ENCODE measurements at places on chromosomes 7 and 10.

DNA sequence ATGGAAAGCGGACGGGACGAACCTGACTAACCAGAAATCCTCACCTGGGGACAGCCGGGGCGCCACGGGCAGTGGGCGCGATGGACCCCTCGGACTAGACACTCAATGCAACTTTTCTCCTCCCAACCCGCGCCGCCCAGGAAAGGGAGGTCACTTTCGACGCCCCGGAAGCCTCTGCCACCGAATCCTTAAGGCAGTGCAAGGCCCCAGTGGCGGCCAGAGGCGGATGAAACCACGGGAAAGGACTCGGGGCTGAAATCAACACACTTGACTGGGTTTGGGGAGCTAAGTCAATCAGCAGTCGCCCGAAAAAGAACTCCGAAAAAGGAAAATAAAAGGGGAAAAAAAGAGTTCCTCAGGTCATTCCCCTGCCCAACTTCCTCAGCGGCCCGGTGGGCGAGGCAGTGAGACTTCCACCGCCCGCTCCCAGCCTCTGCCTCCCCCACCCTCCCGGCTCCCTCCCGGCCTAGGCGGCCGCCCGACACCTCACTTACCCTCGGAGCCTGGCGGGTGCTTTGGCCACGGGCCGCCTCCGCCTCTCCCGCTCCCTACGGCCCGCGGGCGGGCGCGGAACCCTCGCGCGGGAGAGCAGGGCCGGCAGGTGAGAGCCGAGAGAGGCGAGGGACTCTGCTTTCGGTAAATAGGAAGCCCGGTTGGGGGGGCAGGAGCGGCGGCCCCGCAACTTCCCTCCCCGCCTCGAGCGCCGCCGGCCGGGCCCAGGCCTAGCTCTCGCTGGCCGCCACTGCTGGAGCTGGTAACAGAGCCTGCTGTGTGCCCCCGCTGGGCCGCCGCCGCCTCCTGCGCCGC lies 518 bp downstream of the WAPL start:
- peak; percentile 48 for DNase-seq

- no peak for DNase-seq
Observed at GRCh38 chr7:68420342-68421192, 1177.7 kb upstream of the AUTS2 start.

DNA sequence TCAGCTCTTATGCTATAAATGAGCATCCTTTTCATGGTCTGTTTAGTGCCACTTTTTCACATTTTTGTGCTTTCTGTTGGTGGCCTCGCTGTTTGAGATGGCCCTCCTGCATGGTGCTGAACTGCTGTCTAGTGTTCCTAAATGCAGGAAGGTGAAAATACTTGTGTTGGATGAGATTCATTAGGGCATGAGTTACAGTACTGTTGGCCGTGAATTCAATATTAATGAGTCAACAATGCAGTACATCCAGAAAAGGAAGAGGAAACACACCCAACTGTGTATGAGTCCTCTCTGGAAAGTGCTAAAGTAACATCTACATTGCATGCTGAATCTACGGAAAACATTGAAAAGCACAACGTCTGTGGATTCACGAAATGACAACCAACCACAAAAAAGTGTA lies 124.0 kb downstream of the HERPUD2 start:
- DNase-seq, result no peak

GRCh38 chr7:32481921-32482320 lies 8.3 kb downstream of the LSM5 start:
- DNase-seq, result no peak

DNA sequence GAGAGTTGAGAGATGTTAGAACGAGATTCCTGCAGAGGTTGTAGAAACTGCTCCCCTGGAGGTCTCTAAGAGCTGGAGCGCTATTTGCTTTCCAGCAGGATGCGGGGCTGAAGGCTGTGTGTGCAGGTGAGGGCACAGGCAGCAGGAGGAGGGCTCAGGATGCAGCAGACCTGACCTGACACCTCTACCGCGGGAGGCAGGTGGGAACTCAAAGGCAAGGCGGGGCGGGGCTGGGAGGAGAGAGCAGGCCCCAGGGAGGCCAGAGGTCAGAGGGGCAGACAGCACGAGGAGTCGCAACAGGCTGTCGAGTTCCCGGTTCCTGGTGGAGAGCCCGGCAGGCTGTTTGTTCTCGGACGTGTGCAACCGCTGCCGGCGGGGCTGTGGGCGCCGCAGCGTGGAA lies 7.9 kb upstream of the CRTAC1 start:
- no peak for DNase-seq

GRCh38 chr7:158048569-158048968 lies 539.1 kb downstream of the PTPRN2 start:
- DNase-seq, result no peak

DNA sequence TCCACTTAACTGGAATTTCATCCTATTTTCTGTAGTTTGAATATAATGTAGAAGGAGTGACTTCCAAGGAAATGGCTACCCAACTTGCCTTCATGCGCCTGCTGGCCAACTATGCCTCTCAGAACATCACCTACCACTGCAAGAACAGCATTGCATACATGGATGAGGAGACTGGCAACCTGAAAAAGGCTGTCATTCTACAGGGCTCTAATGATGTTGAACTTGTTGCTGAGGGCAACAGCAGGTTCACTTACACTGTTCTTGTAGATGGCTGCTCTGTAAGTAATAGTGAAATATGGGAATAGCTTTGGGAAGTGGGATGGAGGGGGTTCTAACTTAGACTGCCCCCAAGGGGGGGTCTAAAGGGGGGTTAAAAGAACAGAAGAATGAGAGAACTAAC lies 34.5 kb downstream of the COL1A2 start:
- no peak for DNase-seq

GRCh38 chr10:116978901-116979300 lies 26.1 kb downstream of the SHTN1 start:
- no peak for DNase-seq

DNA sequence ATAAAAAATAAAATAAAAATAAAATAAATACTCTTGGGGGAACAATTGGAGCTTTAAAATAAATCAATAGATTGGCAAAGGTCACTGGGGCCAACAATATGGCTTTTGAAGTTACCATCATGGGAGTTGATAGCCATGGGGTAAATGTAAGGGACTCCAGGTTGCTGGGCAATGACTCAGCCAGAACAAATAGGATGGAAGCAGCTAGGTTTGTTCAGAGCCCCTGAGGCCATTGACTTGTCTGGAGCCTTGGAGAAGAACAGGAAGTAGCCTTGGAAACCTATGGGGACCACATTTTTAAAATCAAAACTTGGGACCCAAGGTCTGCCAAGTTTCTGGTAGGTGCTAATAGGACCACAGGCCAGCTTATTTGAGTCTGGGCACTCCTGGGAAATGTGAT lies 20.2 kb upstream of the FRA10AC1 start:
- DNase-seq, result no peak

- DNase-seq, result no peak
Observed at GRCh38 chr10:78553792-78554191, 515.0 kb upstream of the ZMIZ1 start.

- DNase-seq, result no peak
Observed at GRCh38 chr10:89159761-89160160, 47.4 kb downstream of the CH25H start.

DNA sequence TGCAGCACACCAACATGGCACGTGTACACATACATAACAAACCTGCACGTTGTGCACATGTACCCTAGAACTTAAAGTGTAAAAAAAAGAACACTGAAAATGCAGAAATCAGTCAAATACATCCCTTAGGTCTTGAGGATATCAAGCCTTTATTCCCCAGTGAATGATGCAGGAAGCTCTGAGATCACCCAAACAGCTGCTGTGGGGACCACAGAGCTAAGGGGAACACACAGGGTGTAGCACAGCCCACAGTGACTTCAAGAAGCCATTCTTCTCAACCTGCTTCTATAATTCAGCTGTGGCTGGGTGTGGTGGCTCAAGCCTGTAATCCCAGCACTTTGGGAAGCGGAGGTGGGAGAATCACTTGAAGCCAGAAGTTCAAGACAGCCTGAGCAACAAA lies 314.9 kb downstream of the CALN1 start:
- DNase-seq, result no peak

All from GM12892 (cell line).